ENCODE measurements at places on chromosomes 2 and 18.
A peak's percentile ranks its signal among the peaks of the same experiment; 100 is the strongest.

DNA sequence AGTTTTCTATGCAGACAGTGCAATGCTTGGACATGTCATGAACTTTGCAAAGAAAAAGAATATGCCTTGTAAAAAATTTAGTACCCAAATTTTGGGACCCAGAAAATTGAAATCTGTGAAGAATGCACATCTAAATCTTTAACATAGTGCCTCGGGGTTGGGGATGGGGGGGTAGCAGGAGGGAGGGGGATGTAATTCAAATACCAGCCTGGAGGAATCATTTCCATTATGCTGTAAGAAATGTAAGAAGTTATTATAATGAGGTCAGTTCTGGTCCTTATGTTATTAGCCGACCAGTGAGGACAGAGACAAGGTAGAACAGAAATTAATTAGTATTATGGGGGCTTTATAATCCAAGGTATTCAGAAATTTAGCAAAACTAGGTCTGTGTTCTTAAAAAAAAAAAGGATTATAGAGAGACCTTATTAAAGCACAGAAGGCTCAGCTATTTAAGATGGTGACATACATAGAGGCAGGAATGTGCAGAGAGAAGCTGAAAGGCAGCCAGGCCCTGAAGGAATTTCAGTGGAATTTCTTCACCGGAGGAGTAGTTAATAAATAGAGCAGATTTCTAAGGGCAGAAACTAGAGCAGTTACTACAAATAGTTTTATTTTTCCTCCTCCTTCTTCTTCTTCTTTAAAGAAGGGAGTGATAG, 89.0 kb upstream of the RBMS1 start:
- DNase-seq: peak; percentile 90

DNA sequence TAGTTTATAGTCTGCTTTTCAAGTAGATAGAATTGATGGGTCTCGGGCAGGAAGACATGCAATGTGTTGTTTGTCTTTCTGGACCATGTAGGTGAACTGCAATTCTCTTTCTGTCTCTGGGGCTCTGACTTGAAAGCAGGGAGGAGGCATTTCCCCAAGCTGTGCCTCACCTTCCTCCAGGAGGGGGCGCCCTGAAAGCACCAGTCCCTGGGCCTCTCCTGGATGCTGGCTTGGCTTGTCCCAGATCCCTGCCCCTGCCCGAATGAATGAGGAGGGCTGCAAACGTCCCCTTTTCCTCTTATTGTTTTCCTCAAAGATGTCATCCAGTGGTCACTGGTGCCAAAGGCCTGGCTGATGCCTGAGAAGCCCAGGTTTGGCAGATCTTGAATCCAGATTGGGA, 270.6 kb downstream of the CELF4 start:
- DNase-seq: no peak

DNA sequence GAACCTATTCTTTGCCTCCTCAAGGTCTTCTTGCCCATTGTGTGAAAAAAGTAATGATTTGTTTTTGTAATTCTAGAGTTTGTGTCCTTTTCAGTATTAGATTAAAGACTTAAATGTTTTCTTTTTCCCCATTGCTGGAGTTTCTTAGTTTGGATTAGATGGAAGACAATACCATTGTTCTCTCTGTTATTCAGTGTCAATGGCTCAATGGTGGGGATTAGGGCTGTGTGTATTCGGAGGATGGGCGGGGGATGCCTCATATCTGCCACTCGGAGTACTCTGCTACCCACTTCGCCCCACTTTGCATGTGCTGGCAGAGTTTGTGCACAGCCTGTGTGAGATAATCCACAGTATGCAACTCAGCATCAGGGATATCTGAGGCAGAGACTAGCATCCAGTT, 90.1 kb downstream of the KLHL29 start:
- DNase-seq: no peak

DNA sequence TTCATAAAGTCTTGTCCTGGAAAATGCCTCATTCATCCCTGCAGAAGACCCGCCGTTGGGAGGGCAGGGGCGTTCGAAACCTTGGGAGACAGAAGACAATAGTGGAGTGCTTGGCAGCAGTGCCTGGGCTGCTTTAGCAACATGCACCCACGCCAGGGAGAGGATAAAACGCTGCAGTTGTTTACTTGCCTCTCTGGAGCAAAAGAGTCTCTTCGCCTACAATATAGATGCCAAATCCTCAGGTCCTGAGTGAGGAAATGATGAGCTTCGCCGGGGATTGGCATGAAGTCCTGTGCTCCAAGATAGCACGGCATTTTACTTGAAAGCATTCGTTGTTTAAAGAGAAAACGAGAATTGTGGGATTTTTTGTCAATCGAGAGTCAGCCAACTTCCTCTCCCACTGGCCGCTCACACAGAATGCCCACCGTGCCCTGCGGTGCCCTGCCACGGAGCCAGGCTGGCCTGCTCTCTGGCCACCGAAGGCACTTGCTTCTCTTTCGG, 152.5 kb upstream of the POU3F3 start:
- no peak for DNase-seq

DNA sequence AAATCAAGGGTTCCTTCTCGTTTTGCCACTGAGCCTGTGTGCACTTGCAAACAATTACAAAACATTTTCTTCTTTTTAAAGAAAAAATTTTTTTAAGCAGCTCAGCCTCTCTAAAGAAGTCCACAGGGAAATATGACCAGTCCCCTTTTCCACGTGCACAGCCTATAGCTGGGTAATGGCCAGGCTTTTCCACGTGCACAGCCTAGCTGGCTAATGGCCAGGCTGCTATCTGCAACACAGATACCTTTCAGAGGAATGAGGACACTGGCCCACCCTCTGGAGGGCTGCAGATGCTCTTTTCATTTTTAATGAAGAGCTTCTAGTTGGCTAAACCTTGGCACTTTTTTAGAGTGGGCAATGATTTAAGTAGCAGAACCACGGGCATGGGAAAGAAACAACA, 46.3 kb downstream of the ASB18 start:
- no peak for DNase-seq

DNA sequence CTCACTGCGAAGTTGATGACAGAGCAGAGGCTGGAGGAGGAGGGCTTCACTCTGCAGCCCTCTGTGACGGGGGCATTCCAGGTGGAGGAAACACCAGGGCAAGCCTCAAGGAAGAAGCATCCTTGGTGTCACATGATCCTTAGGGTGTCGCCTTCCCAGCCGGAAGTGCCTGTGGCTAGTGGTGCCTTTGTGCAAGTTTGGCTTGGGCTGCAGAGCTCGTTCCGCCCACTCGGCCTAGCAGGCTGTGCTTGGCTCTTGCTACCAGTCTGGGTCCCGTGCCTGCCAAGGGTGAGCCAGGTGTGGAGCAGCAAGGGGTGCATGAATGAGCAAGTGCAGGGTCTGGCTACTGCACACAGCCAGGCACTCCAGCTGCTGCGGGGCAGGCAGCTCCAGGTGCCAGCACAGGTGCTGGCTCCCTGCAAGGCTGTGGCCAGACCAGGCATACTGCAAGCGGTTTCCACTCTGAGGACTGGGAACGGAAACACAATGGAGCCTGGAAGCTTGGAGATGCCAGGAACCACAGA, 325.3 kb upstream of the SMIM21 start:
- DNase-seq: no peak

DNA sequence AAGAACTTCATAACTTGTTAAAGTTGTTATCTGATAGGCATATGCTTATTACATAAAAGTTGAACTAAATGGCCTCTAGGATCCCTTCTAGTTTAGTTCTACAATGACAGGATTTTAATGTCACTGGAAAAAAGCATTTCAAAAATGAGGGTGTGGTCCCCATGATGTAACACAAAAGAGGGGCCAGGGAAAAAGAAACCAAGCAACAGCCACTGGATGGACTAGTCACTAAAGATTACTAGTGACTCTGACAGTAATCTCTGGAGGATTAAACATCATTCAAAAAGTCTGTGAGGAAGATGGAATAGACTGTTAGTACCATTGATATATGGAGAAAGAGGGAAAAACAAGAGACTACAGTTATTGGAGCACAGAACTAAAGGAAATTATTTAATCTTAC, 22.6 kb downstream of the SEPTIN10 start:
- no peak for DNase-seq

DNA sequence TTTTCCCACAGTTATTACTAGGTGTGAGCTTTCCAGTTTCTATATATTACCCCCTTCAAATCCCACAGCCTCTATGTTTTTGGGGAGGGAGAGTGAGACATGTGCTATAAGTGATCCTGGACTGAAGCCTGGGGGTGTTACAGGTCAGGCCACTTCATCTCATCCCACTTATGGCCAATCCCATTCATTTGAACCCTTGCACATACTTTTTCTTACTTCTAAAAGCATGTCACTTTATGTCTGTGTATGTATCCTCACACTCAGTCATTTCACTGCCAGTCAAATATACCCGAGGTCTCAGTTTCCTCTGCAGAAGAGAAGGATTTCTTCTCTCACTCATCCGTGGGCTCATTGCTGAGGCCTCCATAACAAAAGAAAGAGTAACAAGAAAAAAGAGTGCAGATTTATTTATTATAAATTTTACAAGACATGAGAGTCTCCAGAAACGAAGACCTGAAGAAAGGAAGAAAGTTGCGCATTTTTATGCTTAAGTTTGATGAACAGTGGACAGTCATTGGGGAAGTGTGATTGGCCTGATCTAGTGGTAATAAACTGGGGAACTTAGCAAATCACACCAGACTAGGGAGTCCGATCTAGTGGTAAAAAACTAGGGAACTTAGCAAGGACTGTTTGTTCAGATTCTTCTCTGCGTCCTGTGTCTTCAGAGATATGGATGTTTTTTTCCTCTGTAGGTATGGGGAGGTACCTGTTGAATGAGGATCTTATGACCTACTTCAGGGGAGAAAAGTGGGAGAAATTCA, 52.1 kb downstream of the ICOS start:
- no peak for DNase-seq

DNA sequence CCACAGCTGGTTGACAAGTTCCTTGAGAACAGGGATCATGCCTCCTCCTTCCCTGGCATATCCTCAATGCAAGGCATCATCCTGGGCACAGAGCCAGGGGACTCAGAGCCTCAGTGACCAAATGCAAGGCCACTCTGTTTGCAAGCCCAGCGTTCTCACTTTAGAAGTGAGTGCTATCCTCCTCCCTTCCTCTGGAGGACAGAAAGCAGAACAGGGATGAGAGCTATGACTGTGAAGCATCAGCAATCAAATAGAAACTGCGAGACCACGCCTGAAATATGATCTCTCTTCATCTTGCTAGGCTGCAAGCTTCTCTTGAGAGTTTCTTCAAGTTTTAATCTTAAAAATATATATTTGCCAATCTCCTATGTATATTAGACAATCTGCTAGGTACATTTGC, 119.8 kb downstream of the LRATD1 start:
- DNase-seq: no peak

DNA sequence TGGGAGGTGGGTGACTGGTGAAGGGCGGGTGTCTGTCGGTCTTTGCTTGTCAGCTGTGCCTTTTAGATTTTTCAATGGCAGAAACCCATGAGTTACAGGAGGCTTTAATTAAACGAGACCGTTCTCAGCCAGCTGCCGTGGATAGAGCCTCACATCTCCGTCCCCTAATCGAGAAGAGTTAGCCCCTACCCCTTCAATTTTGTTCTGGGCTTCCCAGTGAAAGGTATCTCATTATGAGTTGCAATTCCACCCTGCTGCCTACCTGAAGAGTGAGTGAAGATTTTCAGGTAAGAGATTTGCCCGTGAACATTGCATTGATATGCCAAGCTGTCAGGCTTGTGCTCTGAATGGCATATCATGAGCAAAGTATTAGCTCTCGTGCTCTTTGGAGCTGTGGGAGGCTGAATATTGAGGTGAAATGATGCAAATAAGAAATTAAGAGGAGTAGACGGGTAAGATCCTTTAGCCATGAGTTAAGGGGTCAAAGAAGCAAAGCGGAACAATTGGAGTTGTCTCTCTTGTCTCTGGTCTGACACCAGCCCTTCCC, 118.7 kb upstream of the MSTN start:
- no peak for DNase-seq
